ENCODE measurements at places on chromosomes 3 and 15.
A peak's percentile ranks its signal among the peaks of the same experiment; 100 is the strongest.

DNA sequence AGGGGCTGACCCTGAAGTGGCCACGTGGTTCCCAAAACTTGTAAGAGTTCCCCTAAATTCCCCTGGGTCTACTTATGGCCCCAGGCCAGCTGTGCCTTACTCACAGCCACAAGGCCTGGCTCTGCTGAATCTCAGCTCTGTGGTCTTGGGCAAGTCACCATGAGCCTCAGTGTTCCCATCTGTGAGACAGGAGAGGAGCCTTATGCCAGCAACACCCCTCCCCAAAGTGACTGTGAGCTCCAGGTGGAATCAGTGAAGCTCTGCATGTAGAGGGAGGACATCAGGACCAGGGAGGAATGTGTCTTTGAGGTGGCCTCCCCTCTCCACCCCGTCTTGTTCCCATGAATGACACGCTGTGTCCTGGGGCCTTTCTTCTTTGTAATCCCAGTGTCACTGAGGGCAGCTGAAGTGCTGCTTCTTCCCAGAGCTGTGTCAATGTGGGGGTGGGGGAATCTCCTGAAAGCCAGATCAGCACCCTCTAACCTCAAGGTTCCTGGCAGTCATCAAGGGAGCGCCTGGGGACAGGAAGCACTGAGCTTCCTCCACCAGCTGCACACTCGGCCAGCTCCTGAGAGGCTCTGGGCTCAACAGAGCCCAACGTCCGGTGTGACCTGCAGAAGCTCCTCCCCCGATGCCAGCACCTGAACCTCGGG is 258.9 kb downstream of the UACA start:
- no peak for DNase-seq

GRCh38 chr3:111913163-111913763 is 54.2 kb downstream of the PHLDB2 start:
- DNase-seq = no peak

DNA sequence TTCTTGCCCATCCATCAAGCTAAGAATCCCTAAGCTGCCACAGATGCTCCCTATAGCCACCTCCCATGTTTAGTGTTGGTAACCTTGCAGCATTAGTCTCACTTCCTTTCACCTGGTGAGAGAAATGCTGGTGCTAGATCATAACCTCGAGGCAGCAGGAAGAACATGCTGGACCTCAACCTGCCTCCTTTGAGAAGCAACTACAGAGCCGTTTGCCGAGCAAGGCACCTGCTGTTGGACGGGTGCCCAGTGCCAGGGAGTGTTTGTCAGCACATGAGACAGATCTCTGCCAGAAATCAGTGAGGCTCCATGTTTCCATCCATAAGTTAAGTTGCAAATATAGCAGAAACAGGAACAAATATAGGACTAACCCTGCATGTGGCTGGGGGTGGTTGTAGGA is 955.7 kb downstream of the TUSC7 start:
- no peak for DNase-seq

- DNase-seq = no peak
Measured at GRCh38 chr3:130761730-130762311, 15.2 kb upstream of the PIK3R4 start.

DNA sequence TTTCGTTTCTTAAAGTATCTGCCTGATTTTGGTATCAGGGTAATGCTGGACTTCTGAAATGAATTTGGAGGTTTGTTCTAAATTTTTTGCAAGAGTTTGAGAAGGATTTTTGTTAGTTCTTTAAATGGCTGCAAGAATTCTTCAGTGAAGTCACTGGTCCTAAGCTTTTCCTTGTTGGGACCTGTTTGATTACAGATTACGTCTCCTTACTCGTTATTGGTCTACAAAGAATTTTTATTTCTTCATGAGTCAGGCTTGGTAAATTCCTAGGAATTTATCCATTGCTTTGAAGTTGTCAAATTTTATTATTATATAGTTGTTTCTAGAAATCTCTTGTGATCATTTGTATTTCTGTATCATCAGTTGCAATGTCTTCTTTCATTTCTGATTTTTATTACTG is 196.0 kb downstream of the DPH6 start:
- no peak for DNase-seq

DNA sequence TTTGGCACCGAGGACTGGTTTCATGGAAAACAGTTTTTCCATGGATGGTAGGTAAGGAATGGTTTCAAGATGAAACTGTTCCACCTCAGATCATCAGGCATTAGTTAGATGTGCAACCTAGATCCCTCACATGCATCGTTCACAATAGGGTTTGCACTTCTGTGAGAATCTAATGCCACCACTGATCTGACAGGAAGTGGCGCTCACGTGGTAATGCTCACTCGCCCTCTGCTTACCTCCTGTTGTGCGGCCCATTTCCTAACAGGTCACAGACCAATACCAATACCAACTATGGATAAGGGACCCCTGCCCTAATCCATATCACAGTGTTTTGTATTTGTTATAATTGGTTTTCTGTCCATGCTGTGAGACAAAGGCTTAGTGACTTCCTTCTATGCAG is 58.9 kb downstream of the SLMAP start:
- peak; percentile 10 for DNase-seq

- no peak for DNase-seq
Measured at GRCh38 chr3:52827866-52828376, 2.6 kb downstream of the ITIH4 start.

GRCh38 chr15:52960283-52960682 is 170.1 kb upstream of the ONECUT1 start:
- DNase-seq = no peak

DNA sequence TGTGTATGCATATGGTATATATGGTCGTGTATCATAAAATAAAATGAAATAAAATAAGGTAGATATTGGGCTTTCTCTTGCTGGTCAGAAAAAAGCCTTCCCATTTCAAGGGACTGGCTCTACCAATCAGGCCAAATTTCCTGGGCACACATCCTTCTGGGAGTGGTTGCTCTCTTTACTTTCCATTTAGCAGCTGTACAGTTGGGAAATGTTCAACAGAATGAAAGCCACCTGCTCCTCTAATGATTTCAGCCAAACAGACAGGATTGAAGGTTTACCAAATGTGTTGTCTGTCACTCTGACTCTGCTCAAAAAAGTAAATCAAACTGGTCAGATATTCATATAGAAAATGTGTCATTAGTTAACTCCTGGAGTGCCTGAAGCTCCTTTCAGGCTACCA is 380.4 kb downstream of the ROBO2 start:
- DNase-seq = no peak

DNA sequence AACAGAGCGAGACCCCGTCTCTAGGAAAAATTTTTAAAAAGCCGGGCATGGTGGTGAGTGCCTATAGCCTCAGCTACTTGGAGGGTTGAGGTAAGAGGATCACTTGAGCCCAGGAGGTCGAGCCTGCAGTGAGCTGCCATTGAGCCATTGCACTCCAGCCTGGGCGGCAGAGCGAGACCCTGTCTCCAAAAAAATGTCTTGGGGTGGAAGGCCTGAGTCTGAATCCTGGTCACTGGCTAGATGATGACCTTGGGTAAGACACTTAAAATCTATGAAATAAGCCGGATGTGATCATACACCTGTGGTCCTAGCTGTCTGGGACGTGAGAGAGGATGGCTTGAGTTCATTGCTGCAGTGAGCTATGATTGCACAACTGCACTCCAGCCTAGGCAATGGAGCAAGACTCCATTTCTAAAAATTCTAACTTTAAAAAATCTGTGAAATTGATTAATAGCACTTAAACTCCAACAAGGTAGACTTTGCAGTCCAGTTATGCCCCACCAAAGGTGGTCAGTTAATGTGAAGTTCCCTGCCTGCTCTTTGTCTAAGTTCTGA is 157.3 kb upstream of the UMPS start:
- no peak for DNase-seq

DNA sequence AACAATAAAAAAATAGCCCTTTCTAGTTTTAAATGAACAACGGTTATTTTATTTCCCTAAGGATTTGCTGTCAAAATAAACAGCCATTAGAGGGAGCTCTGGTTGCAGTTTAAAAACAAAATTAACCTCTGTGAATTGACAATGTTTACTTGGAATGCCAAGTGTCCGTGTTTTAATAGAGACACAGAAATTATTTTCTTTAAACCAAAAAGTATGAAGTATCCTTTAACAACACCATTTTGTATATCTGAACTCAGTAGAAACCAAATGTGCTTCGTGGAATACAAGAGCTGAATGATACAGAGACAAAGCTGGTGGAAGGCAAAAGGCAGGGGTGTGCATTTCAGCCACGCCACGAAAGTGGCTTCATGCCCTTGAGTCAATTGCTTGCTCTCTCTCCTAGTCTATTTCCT is 74.4 kb downstream of the MOBP start:
- no peak for DNase-seq

DNA sequence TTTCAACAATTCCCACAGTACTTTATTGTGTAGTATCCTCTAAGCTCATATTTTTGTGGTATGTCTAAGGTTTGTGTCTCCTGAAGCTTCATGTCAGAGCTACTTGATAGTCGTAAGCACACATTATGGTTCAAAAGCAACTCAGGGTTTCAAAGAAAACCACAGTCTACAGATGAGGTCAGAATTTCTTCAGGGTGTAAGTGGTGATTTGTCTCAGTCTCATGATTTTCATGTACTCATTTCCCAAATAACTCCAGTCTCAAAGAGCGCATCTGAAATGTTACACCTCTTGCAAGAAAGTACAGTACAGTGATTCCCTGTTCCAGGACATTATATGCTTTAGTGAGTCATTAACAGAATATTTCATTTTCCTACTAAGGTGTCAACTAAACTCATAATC is 47.5 kb upstream of the SSR3 start:
- DNase-seq = no peak

- DNase-seq = no peak
Measured at GRCh38 chr3:45986303-45986982, 9.2 kb downstream of the FYCO1 start.

GRCh38 chr3:50322386-50323091 is at the start of gene HYAL2:
Gene HYAL2, minus strand, starts transcription at chr3:50322745. Its CDS starts 2,256 bp downstream, at chr3:50320489.
- no peak for DNase-seq

GRCh38 chr3:195879416-195880036 is 28.8 kb downstream of the TNK2 start:
- no peak for DNase-seq

- no peak for DNase-seq
Measured at GRCh38 chr3:155252535-155252934, 40.9 kb downstream of the STRIT1 start.

DNA sequence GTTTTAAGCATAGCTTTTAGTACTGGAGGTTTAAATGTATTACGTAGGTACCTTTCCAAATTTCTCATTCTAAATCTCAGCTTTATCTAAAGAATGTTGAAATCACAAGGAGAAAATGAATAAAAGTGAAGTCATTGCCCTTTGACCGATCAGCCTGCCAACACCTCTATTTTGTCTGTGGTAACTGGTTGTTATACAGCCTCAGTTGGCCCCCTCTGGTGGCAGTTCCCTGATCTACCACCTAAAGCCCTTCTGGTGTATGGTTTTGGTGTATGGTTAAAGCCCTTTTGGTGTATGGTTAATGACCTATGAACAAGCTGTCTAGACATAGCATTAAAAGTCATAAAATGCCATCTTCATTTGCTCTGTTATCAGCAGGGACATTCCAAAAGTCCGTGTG is 378.2 kb upstream of the AZI2 start:
- DNase-seq = no peak

- no peak for DNase-seq
Measured at GRCh38 chr3:72274493-72275330, 489.8 kb upstream of the PROK2 start.

DNA sequence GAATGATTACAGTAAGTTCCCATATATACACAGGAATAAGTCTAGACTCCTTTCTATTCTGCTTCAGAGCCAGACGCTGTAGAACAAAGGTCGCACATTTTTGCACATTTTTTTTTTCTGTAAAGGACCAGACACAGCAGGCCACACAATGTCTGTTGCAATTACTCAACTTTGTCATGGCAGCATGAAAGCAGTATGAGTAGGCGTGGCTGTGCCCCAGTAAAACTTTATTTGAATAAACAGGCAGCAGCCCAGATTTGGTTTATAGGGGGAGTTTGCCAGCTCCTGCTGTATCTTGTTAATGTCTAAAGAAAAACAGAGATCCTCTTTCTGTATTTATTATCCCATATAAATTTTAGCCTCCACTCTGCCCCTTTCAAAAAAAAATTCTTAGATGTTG is 708.3 kb downstream of the FHIT start:
- no peak for DNase-seq

- DNase-seq = no peak
Measured at GRCh38 chr3:115227461-115227860, 80.4 kb upstream of the ZBTB20 start.

DNA sequence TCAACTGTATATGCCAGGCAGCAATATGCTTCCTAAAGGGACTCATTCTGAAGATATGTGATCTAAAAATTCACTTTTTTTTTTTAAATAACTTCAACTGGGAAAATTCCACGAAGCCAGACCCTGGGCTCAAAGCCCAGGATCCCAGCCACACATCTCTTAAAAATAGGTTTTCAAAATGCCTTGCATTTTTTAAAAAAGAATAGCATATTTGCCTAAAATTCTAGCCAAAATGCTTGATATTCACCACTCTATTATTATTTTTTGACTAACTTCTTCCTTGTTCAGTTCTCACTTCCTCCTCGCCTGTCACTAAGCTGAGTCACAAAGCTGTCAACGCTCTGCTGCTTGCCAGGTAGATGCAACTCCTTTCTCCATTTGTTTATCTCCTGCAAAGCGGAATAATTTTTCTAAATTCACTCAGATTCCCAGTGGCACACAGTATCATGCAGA is 28.0 kb upstream of the VGLL4 start:
- DNase-seq = no peak

DNA sequence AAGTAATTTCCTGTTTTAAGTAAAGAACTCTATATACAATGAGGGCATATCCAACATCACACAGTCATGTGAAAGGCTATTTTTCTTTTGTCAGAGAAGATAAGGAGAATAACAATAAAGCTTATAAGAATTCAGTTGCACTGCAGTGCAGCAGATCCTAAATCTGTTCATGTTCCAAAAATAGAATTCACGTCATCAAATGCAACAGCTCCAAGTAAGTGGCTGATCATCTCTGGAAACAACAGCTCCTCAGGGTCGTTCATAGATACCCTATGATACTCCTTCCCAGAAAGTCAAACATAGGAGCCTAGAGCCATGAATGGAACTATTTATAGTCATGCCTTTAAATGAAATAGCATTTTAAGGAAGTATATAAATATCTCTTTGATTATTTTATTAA is 100.2 kb downstream of the FMN1 start:
- no peak for DNase-seq

DNA sequence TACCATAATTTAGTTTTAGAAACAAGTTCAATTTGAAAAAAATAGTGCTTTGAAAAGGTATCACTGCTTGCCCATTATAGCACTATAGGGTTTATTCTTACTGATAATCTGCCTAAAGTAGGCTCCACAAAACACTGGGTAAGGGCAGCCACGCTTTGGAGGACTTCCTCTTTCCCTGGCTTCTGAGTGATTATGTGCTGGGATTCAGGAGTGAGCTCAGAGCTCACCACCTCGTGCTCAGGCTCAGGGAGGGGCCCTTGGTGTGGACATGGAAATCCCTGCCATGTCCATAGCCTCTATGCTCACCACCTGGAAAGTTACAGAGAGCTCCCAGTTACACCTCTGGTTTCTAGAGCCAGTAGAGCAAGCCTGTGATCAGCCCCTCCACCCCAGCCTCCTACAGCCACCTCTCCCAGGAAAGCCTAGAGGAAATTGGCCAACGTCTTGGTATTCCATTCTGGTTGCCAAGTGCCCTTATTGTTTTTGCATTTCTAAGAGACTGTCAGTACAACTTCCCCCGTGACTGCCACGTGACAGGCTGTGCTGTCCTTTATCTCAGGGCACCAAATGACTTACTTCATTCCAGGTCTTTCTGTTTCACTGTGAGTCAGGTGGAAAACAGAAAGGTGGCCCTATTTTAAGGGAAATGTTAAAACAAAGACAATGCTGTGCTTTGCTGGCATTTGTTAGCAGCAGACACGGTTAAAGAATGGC is 316.0 kb downstream of the RORA start:
- no peak for DNase-seq
